NCI-H187 treated with DMSO at 0.1 percent for 48 hours (cell line): ENCODE measurements at places on chromosomes 4 and X.
A peak's percentile ranks its signal among the peaks of the same experiment; 100 is the strongest.

DNA sequence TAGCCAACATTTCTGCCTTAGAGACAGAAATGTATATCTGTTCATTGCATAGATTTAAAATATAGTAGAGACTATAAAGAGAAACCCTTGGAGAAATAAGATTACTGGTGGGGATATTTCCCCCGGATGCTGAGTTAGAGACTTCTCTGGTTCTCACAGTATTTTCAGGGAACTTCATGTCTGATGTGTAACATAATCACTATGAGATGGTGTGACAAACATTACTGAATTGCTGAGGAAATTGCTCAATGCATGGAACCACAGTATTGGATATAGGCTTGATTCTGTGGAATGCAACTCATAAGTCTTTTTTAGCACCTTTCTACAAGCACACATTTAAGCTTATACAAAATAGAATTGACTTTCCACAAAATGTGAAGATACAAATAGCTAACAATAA is 152.7 kb downstream of the SOWAHB start:
- no peak for DNase-seq

- no peak for DNase-seq
Observed at GRCh38 chrX:111319451-111319850, 49.2 kb upstream of the CAPN6 start.

- DNase-seq = no peak
Observed at GRCh38 chr4:1042352-1043055, 31.1 kb downstream of the FGFRL1 start.

- DNase-seq = no peak
Observed at GRCh38 chrX:125153621-125154020, 166.1 kb upstream of the TEX13C start.

DNA sequence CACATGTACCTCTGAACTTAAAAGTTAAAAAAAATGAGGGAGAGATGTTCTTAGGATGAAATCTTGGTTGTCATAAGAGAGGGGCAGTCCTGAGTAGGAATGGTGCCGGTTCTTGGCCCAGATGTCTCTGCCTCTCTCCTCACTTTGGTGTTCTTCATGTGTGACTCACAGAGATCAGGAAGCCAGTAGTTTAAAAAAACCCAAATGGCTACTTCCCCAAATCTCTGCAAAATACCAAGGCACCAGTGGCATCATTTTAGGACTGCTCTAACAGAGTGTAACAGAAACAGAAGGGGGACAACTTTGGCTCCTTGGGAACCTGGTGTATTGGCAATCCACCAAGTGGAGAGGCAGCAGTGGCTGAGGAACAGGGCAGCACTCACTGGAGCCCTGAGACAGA is 116.8 kb downstream of the SCD5 start:
- no peak for DNase-seq

DNA sequence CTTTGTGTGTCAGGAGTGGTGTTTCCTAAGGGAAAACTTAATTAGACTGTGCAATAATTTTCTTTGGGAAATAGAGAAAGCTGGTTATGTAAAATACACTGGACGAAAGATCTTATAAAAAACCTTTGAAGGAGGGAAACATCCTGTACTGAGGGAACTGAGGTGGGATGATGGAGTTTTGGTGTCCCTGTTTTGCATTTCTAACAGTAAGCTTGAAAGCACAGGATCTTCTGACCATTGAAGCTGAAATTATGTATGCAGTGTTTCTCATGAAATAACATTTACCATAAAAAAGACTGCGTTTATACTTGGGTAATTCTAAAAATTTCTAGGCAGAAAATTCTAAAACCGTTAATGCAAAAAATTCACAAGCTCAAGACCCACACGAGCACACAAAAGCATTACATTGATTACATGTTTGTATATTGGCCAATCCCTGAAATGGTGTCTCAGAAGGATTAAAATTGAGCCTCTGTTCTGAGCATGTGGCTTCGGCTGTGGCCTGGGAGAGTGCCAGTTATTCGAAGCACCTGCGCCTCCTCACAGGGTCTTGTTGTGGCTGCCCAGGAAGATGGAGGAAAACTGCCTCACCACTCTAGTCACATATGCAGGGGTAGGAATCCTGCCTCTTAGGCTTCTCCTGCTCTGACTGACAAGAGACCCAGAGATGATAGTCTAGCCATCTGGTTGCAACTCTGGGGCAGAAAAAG is 49.5 kb downstream of the JADE3 start:
- no peak for DNase-seq

DNA sequence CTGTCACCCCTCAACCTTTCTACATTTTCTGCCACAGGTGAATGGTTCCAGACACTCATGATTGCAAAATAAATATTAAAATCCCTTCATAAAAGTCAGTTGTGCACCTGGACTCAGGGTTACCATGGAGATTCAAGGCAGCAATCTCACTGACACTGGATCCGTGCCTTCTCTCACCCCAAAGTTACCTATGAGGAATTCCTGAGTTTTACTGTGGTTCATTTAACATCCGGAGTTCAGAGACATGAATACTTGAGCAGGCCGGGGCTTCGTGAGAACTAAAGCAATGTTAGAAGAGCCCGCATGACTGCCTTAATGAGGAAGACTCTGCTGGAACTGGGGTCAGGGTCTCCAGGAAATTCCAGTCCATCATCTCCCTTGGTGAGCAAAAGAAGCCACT is 12.5 kb upstream of the CLNK start:
- peak; percentile 81 for DNase-seq

- DNase-seq = no peak
Observed at GRCh38 chr4:108838451-108838850, 75.6 kb upstream of the ETNPPL start.

DNA sequence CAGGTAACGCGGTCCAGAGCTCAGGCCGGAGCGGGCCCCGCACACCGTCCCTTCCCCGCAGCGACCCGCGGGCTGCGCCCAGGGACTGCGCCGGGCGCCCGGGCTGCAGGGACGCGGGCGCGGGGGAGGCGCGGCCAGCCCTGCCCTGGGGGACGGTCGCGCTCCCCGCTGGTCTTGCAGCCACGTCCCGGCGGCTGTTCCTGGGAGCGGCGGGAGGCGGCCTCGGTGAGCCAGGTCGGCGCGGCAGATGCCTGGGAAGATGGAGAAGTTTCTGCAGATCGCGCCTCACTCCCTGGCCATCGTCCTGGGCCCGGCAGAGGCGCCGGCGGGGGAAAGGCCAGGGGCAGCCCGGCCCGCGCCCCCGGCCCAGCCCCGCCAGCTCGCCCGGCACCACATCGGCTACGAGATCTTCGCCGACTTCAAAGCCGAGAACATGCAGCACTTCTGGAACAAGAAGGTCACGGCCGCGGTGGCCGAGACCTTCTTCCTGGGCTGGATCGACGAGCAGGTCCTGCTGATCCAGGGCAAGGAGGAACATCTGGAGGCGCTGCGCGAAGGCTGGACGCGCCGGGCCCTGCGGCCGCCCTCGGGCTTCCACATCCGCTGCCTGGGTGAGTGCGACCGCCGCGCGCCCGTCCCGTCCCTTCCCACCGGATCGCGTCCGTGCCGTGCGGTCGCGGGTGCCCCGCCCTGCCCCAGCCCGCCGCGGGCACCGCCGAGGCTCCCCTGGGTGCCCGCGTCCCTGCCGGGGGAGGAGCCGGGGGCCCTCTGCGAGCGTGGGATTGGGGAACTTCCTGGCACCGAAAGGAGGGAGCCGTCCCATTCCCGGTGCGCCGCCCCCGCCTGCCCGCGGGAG is 107.4 kb upstream of the STOX2 start:
- no peak for DNase-seq

GRCh38 chr4:183674153-183674552 is 15.1 kb downstream of the TRAPPC11 start:
- DNase-seq = no peak

- no peak for DNase-seq
Observed at GRCh38 chrX:70455366-70456202, 10.9 kb downstream of the DLG3 start.

GRCh38 chrX:121733514-121733913 is 686.1 kb downstream of the GLUD2 start:
- no peak for DNase-seq

DNA sequence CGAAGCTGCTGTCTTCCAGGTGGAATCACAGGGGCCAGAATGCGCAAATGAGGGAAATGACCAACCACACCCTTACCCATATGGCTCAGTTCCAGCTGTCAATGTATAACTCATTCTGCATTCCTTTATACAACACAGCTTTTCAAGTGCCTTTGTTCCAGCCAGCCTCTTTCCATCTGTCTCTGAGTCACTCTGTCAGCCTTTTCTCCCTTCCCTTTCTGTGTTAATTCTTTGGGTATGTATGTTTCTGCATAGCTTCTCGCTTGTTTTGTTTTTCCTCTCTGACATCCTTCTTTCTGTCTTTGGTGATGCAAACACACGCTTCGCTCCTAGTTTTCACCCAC is 54.5 kb downstream of the RS1 start:
- DNase-seq = no peak

- no peak for DNase-seq
Observed at GRCh38 chr4:211033-211511, 86.8 kb downstream of the ZNF718 start.

DNA sequence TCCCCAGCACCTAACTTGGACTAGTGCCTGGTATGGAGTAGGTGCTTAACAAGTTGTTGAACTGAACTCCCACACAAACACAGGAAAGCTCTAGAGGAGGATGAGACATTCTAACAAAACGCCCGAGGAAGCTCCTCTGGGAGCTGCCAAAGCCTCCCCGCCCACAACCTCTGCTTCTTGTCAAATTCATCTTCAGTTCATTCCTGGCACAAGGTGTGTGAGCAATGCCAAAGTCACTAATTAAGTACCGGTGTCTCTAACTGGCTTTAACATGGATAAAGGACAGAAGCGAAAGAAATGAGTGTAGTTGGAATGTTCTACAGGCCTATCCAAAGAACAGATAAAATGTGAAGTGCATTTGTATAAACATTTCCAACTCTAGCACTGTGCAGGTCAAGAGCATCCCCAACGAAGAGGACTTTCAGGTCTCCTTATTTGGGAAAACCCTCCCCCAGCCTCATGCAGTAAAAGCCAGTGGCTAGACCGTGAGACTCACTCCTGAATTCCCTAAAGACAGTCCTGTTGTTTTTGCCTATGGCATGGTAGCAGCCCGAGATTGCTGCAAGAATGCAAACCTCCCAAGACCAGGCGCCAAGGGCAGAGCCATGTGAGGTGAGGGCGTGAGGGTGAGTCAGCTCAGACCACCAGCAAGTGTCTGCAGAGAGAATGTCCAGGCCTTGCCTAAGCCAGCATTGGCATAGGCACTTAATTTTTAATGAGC is 72.2 kb upstream of the KLF3 start:
- no peak for DNase-seq

DNA sequence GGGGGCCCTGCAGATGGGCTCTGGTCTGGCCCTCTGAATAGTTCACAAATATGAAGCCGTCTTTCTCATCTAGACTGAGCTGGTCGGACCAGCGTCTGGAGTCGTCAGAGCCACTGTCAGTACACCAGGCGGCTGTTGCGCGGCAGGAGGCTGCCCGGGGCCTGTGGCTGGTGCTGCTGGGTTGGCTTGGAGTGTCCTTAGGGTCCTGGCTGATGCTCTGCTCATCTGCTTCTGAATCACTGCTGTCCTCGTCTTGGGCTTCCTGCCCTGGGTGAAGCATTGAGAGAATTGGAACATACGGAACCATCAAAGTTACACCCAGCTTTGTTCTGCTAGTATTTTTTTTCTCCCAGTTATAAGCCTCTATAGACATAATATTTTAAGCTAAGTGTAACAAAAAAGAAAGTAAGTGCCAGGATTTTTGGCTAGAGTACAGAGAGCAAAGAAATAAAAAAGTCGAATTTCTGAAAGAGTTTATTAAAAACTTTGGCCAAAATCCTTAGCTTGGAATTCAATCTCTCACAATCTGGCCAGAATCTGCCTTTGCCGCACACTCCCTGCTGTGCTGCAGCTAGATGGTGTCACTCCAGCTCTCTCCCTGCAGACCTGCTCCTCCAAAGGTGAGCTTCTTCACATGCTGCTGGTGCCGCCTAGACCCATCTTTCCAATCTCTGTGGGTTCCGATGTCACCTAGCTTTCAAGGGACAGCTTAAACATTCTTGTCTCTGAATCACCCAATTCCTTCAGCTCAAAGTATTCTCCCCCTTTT is 96.2 kb downstream of the CDS1 start:
- DNase-seq = no peak

DNA sequence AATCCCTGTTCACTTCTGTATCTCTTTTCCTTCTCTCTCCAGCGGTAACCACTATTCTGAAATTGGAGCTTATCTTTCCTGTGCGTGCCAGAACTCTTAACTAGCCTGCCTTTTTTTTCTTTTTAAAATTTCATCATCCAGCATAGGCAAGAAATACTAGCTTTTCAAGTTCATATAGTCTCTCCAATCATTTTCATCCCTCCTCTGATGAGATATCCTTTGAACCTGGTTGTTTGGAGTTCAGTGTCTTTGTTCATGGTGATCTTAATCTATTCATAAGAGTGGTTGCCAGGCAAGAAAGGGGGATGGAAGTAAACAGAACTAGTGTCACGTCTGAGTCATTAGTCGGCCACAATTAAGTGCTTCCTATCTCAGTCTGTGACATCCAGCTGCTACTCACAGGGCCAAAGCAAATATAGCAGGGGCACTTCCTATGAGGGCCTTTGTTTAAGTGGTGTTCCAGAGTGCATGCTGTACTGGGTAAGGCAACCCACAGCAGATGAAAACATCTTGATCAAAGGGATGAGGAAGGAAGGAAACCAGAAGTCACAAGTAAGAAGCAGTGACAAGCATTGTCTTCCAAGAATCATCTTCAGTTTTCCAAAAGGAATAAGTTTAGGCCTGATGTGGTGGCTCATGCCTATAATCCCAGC is 56.4 kb upstream of the XIAP start:
- DNase-seq = peak; percentile 34

DNA sequence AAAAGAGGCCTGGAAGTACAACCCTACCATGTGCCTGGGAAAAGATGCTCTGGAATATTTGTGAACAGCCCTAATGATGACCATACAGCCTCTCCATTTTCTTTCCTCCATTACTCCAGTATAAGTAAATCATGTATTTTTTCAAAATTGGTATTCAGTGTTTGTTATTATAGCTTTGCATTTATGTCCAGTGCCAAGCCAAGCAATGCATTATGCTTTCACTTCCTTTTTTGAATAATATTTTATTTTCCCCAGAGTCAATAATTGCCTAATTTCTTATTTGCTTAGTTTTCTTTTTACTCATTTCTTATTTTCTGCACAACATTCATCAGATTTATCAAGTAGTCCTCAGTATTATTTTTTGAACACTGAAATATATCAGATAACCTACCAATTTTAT is 49.3 kb upstream of the EOLA2 start:
- no peak for DNase-seq

GRCh38 chr4:60296386-60296785 is 903.7 kb upstream of the ADGRL3 start:
- DNase-seq = no peak

DNA sequence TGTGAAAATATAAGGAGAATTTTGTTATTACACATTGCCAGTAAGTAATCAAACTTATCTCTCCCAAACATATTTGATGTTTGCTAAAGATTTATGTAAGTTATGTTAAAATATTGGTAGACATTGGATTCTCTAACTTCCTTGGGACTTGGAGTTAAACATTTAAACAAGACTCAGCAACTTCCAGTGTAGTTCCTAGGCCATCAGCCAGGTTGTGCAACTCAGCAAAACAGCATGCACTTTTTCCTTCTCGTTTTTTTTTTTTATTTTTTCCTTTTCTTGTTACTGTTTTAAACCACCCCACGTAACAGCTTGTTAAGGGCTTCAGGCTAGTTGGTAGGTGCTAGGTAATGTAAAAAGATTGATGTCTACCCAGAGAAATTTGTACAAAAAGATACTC is 510.4 kb downstream of the ANKRD50 start:
- DNase-seq = no peak
